A549 (cell line): ENCODE measurements at places on chromosomes 16 and 17.

DNA sequence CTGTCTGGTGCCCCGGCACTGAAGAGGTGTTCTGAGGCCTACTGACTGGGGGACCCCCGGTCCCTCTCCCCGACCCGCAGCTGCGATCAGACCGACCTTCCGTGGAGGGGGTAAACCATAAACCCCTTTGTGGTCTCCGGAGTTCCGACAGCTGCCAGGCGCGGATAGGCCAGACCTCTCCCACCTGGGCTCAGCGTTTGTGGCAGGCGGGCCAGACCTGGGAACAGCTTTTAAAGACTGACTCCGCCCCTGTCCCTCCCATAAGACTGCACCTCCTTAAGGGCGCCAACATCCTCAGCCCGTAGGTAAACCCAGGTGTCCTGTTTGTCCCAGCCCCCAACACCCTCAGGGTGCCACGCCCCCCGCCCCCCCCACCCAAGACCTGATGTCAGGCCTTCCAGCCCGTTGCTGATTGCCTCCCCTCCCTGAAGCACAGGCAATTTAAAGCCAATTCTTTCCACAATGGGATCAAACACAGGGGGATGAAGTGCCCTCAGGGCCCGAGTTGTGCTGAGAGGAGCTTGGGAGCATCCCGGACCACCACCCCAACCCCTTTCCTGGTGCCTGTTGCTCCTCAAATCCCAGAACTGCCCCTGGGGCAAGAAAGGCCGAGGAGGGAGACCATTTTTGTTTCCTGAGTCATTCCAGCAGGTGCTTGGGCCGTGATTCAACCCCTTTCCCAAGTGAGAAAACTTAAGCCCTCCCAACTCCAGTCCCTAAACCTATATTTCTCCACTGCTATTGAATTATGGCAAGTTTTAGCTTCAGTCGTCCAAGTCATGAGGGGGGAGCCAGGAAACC is at the start of gene SOX15:
Gene SOX15 (minus strand): TSS at position 204 of the 801 bp plus-strand sequence. CDS start 418 bp downstream, outside the sequence.
- no peak for DNase-seq

- peak; percentile 52 for DNase-seq
Measured at GRCh38 chr16:66926961-66927436, 1.7 kb upstream of the RRAD start.

DNA sequence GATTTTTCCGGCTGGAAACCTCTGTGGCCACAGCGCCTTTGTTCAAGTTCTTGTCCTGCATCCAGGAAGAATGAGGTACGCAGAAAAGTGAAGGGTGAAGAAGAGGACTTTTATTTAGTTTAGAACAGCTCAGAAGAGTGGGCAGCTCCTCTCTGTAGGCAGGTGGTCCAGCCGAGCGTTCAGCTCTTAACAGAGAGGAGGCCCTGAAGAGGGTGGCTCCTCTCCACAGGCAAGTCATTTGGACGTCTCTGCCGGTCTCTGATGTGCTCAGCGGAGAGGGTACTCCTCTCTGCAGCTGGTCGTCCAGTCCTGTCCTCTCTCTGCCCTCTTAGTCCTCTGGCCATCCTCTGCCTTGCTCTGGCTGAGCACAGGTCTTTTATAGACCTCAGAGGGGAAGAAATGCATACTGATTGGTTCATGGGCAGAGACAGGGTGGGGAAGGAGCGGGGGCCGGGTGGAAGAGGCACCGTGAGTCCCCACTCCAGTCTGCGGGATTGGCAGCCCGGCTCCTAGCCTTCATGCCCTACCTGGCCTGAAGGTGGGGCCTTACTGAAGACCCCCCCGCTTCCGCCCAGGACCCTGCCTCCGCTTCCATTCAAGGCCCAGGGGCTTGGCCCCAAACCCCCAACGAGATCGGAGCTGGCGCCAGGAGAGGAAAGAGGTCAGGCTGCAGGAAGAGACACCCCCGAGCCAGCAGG is 70.0 kb upstream of the NKD1 start:
- DNase-seq: no peak

- no peak for DNase-seq
Measured at GRCh38 chr17:42653179-42654124, 5.6 kb upstream of the TUBG2 start.

GRCh38 chr16:86251682-86252081 is 258.6 kb upstream of the FOXF1 start:
- no peak for DNase-seq

DNA sequence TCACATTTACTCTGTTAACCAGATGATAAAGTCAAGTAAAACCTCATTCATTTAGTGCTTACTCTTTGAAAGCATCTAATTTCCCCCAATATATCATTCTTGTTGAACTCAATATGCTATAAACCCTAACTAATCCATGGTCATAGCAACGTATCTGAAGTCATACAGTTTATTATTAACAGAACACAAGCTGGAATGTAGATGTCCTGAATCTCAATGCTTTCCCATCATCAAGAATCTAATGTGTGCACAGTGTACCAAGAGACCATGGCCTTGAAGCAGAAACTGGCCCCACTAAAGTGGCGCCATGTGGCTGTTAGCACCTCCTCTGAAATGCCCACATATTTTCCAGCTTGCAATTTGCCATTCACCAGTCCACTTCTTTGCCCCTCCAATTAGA is 245.8 kb downstream of the SOX9 start:
- no peak for DNase-seq
